ENCODE measurements at places on chromosomes 7 and 10. TPM values are rescaled to one million over a fixed set of nuclear protein-coding genes. Genes with fewer than 3 reads are reported as not detected.

- no peak overlapping the region for H3K27ac ChIP-seq
- no peak overlapping the region for H3K4me3 ChIP-seq
- no peaks in the 10 kb centered on the region for H3K4me1 ChIP-seq
- no peaks in the 10 kb centered on the region for H3K36me3 ChIP-seq
- H3K27me3 ChIP-seq: no peaks in the 10 kb centered on the region
Observed at GRCh38 chr10:121063744-121064143, 212.6 kb downstream of the WDR11 start.

DNA sequence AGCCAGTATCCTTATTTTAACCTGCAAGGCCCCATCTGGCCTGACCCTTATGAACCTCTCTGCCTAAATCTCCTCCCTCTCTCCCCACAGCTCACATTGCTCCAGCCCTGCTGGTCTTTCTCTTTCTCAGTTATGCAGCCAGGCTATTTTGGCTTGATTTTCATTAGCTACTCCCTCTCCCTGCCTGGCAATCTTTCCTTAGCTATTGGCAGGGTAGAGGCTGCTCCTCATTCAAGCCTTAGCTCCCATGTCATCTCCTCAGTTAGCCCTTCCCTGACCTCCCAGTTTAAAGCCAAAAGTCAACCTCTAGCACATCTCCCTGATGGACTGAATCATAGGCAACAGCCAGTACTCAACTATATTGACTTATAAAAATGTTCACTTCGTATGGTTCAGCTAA, 214.4 kb upstream of the CELF2 start:
- H3K27me3 ChIP-seq: peaks cover 9% of the 10 kb centered on the region
- H3K27ac ChIP-seq: no peak overlapping the region
- H3K36me3 ChIP-seq: no peaks in the 10 kb centered on the region
- DNase-seq: no peak
- no peak overlapping the region for H3K4me3 ChIP-seq

- no peak overlapping the region for H3K27ac ChIP-seq
- peaks cover 18% of the 10 kb centered on the region for H3K27me3 ChIP-seq
- no peak overlapping the region for H3K4me3 ChIP-seq
- no peak for DNase-seq
- peaks cover 1% of the 10 kb centered on the region for H3K4me1 ChIP-seq
- no peaks in the 10 kb centered on the region for H3K36me3 ChIP-seq
Observed at GRCh38 chr10:87722716-87723115, 63.0 kb downstream of the PAPSS2 start.

The SUGCT gene
- not detected for total RNA-seq
